ENCODE measurements at places on chromosomes 13 and 19.

DNA sequence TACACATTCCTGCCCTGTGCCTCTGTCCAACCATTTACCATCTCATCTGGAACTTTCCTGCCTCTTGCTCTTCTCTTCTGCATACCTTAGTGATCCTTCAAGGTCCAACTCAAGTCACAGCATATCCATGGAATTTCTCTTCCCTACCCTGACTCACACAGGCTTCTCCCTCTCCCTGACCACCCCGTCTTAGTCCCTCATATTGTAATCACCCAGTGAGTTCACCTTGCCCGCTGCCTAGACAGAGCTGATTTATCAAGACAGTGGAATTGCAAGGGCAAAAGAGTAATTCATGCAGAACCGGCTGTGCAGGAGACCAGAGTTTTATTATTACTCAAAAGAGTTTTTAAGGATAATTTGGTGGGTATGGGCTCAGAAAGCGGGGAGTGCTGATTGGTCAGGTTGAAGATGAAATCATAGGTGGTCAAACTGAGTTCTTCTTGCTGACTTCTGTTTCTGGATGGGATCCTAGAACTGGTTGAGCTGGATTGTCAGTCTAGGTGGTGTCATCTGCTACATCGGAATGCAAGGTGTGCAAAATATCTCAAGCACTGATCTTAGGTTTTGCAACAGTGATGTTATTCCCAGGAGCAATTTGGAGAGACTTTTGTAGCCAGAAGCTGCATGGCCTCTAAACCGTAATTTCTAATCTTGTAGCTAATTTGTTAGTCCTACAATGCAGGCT is 67.2 kb downstream of the HSPH1 start:
- DNase-seq, result no peak

GRCh38 chr19:32817569-32818476 is 51.7 kb downstream of the SLC7A9 start:
- no peak for DNase-seq

GRCh38 chr19:36258028-36258875 is 43.3 kb downstream of the ZNF146 start:
- no peak for DNase-seq

DNA sequence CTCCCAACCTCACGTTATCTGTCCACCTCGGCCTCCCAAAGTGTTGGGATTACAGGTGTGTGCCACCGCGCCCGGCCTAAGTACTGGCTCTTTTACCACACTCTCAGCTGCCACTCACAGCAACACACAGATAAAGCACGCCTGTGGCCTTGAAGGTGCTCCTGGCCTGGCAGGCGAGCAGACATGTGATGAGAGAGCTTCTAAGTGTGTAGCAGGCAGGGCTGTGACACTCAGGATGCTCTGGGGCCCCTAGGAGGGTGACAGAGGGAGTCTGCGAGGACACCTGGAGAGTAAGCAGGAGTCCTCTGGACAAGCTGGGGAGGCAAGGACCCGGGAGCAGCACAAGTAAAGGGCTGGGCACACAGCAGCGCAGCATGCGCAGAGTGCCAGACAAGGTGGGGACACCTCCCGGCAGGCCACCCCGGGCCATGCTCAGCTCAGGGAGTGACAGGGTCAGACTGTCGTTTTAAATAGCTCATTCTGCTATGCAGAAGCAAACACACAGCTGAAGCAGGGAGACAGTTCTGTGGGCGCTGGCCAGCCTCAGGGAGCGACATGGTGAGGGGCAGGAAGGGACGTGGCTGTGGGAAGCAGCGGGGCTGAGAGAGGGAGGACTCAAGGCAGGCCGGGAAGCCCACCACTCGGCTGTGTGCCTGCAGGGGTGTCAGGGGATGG is 26.5 kb downstream of the MED26 start:
- DNase-seq, result no peak

GRCh38 chr19:38695832-38696728 is 48.2 kb downstream of the CAPN12 start:
- DNase-seq, result no peak

- no peak for DNase-seq
Observed at GRCh38 chr13:25927932-25928331, 123.9 kb downstream of the SHISA2 start.

- no peak for DNase-seq
Observed at GRCh38 chr19:34313188-34313587, 51.8 kb upstream of the GPI start.

- DNase-seq, result no peak
Observed at GRCh38 chr19:47901370-47901769, 15.3 kb upstream of the SULT2A1 start.

DNA sequence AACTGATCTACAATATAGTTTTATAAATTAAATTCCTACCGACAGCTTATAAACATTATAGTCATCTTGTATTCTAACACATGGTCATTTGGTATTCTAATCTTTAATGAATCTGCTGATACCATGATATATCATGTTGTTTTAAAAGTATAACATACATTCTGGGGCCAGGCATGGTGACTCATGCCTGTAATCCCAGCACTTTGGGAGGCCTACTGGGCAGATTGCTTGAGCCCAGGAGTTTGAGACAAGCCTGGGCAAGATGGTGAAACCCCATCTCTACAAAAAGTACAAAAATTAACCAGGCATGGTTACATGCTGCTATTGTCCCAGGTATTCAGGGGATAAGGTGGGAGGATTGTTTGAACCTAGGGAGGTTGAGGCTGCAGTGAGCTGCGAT is 3.1 kb downstream of the ZNF383 start:
- DNase-seq, result no peak

DNA sequence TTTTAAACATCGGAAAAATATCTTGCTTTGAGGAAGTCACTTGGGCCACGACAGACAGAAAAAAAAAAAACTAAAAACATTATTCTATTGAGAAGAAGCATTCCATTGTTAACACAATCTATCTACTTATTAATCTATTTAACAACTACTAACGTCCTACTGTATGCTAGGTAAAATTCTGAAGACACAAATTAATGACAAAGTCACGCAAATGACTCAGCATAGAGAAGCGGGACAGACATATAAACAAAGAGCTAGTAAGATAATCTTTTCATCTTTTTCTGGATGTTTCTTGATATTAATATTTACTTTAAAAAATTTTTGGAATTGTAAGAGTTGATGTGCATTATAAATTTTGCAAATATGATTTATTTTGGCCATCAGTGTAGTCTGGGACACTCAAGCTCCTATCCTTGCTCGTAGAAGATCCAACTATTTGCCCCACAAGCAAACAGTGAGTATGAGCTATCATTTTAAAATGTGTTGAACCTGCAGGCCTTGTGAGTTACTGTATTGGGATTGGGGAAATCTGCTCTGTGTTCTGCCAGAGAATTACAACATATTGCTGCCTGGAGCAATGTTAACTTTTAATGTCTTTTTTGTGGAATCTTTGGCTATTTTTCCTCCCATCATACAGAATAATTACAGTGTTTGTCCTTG is 109.1 kb downstream of the PCDH9 start:
- no peak for DNase-seq

- no peak for DNase-seq
Observed at GRCh38 chr13:72127031-72127430, 260.0 kb upstream of the DACH1 start.

- DNase-seq, result no peak
Observed at GRCh38 chr13:24124789-24125476, 35.6 kb upstream of the SPATA13 start.

DNA sequence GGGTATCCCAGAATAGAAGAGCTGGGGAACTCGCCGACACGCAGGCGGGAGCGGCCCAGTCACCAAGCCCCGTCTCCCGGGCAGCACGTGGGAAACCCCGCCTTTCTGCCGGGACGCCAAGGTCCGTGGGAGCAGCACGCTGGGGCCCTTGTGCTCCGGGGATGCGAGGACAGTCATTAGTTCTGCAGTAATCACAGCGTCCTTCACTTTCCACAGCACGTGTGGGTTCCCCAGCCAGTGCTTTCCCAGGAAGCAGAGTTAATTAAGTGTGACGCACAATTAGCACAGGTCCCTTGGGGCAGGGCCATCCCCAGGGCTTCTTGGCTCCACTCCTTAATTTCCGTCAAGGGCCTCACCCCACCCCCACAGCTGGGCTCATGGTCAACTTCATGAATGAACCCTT is 64.3 kb upstream of the C13orf46 start:
- no peak for DNase-seq

DNA sequence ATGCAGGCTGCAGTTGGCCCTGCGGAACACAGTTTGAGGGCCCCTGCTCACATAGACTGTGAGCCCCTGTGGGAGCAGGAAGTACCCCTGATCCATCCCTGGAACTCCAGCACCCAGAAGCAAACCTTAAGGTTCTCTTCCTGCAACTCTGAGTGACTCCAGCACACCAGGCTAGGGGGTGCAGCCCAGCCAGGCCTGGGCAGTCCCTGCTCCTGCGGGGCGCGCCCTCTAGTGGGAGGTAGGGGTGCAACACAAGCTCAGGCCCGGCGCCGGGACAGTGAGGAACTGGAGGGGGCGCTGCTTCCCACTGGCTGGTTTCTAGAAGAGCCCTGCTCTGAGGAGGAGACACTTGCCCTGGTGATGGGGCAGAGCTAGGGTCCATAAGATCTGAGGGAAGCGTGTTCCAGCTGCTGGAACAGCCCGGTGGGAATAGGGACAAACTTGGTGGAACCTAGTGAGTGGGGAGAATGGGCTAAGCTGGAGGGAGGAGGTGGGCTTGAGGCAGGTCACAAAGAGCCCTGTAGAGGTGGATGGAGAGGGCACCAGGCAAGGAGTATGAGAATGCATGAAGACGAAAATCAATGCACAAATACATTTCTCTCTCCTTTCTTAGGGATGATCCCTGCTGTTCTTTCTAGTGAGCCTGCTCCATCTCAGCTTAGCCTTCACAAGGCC is 5.0 kb downstream of the ZSCAN5A start:
- DNase-seq, result no peak

- DNase-seq, result no peak
Observed at GRCh38 chr13:73695325-73695724, 438.9 kb downstream of the KLF12 start.

DNA sequence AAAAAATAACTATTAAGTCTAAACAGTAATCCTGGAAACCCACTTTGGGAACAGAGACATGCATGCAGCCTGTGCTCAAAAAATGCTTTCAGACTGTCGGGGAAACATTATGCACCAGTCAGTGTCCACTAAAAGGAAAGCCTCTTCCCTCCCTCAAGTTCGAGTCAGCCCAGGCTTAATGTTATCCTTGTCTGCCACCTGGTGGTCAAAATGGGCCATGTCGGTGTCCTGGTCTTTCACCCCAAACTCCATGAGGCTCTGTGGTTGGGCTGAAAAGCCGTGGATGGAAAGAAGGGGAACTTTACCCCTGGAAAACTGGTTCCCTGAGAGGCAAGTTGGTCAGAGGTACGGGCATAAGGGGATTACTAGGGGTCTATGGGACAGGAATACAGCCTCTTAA is 88.4 kb upstream of the ZNF492 start:
- DNase-seq, result no peak

- no peak for DNase-seq
Observed at GRCh38 chr13:41722684-41723535, 238.0 kb downstream of the VWA8 start.

DNA sequence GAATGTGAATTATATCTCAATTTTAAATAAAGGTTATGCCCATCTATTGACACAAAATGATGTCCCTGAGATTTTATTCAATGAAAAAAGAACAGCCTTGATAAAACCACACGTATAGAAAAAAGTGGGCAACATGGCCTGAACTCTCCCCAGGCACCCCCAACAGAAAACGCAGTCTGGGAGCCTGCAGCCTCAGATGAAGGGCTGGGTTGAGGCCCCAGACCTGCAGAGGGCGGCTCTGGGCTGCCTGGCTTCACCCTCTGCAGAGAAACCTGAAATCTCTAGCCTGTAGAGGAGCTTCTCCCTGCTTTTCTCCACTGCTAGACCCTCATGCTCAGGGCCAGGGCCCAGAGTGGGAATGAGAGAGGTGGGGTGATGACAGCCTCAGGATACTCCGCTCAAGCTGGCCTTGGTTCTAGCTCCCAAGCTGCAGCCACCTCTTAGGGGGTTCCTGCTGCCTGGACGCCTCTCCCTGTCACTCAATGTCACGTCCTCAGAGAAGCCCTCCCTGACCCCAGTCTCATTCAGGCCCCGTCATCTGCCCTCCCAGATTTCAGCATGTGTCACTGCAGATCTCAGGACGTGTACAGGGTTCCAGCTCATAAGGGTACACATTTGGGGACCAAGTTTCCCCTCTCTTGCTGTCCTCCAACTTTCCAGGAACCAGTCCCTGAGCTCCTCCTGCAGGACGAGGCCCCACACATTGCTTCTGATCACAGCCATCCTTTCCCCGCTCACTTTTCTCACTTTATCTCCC is 1.8 kb downstream of the MBD3 start:
- DNase-seq, result no peak

GRCh38 chr13:31923134-31923763 is 108.3 kb upstream of the FRY start:
- no peak for DNase-seq

DNA sequence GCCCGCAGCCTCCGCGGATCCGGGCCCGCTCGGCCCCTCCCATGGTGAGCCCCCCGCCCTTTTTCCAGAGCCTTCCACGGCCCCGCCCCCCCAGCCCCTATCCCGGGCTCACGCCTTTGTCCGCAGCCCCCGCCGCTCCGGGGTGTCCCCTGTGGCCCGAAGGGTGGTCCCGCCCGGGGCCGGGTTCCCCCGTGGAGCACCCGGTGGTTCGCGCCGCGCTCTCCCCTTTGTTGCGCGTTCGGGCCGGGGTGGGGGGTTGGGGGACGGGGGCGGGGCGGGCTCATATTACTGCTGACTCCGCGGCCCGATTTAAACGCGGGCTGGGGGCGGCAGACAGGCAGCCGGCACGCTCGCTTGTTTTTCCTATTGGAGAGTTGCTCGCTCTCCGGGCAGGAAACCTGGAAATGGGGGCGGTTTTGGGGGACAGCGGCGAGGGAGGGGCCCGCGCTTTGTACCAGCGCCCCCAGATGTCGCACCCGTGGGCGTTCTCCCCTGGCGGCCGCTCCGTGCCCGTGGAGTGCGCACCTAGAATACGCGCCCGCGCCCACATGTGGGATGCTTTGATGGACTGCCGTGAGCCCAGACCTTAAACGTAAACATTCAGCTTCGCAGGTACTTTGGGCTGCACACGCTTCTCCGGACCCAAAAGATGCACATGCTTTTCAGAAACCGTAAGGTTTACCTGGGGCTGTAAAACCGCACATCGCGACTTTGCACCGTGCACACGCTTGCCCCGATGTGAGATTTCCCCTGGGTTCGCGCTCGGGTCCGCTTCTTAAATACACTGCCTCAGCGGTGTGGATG is 699 bp downstream of the PTOV1 start:
- no peak for DNase-seq

- DNase-seq, result no peak
Observed at GRCh38 chr19:29303069-29303718, 90.2 kb upstream of the UQCRFS1 start.

GRCh38 chr13:25981060-25981459 is 70.8 kb downstream of the SHISA2 start:
- DNase-seq, result no peak

DNA sequence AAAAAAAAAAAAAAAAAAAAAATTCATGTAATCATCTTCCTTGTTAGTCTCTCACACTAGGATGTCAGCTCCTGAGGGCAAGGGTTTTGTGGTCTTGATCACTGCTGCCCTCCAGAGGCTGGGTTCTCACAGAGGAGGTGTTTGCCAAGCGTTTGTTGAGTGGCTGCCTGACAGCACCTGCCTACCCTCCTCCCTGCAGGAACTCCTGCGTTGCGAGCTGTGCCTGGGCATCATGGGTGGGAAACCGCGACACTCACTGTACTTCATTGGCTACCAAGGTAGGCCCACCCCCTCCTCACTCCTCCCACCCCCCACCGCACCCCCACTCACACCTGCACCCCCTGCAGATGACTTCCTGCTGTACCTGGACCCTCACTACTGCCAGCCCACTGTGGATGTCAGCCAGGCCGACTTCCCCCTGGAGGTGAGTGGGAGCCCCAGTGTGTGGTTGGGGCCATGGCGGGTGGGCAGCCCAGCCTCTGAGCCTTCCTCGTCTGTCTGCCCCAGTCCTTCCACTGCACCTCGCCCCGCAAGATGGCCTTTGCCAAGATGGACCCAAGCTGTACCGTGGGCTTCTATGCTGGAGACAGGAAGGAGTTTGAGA is 8.1 kb downstream of the ATG4D start:
- DNase-seq, result no peak
